Stimulated activated CD8-positive, alpha-beta memory T cell treated with anti-CD3 and anti-CD28 coated beads, Interleukin-4, amount 100 ng/mL, for 48 hours (primary cell): ENCODE measurements at places on chromosomes 13 and 19.

- DNase-seq: peak; percentile 76
These were observed 1.1 kb downstream of the KEAP1 start for GRCh38 chr19:10501971-10502523.

- no peak for DNase-seq
These were observed 9.5 kb upstream of the SWSAP1 start for GRCh38 chr19:11364935-11365334.

DNA sequence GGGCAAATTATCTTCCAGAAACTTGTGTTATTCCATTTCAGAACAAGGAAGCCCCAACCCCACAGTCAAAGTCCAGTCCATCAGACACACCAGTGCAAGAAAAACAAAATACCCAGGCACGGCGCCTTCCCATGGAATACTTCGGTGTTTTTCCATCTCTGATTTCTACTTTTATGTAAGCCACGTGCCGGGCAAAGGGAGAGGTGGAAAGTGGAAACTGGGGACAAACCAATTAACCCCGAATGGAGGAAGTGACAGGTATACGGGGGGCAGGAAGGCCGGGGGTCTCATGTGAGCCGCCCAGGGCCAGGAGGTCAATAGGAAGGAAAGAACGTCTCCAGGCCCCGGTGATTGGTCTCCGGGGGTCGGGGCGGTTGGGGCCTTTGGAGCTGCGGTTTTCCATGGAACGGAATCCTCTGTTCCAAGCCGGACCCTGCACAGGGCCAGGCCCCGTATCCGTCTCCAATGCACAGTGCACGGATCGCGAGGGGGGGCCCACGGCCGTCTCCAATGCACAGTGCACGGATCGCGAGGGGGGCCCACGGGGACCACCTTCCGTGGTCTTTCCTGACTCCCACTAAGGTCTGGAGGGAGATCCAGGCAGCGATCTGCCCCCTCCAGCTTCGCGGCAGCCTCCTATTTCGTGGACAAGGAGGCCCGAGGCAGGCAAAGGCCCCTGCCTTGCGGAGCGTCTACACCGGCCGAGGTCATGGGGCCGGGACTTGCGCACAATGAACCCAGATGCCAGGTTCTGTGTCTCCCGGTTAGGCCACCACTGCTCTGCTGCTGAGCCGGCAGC lies 79.7 kb downstream of the GADD45B start:
- DNase-seq: no peak

GRCh38 chr13:110454227-110454859 lies 107.2 kb downstream of the RAB20 start:
- DNase-seq: no peak

DNA sequence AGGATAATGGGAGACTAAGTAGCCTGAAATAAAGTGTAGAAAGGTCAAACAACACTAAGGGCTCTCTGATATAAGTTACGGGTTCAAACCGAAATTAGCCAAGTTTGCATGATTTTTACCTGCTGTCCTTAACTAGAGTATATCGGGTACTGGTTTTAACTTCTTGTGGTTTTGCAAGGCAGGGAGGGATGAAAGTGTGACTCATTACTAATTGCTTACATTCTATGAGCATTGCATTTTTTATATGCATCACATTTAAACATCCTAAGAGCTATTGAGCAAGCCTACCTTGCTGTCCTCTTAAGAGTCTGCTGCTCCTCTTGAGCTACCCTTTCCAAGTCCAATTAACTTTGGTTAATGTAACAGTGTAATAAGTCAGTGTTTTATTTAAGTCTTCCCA lies 415.4 kb downstream of the SLITRK5 start:
- DNase-seq: no peak

DNA sequence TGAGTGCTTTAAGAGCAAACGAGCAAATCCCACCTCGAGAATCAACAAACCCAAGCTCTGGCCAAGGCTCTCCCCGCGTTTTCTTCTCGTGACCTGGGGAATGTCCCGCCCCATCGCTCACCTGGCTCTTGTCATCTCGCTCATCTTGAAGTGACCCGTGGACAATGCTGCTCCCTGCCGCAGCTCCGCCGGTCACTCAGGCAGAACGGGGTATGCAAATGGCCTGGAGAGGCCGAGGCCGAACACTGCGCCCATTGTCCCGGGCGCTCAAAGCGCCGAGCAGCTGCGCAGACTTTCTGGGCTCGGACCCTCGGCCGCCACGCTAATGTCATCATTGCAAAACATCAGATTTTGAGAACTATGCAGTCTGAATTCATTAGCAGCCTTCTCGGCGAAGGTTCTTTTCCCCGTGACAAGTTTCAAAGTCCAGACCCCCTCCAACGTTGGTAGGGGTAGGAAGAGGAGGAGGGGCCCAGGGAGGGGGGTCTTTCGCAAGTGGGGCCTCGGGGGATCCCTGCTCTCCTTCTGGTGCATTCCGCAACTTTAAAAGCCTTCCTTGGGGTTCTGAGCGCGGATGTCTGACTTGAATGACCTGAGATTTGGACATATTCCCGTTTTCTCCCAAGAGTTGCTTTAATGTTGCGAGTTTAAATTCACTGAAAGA lies 39.7 kb downstream of the SOX1 start:
- DNase-seq: no peak

GRCh38 chr13:27794368-27794691 lies 2.0 kb downstream of the GSX1 start:
- DNase-seq: no peak

DNA sequence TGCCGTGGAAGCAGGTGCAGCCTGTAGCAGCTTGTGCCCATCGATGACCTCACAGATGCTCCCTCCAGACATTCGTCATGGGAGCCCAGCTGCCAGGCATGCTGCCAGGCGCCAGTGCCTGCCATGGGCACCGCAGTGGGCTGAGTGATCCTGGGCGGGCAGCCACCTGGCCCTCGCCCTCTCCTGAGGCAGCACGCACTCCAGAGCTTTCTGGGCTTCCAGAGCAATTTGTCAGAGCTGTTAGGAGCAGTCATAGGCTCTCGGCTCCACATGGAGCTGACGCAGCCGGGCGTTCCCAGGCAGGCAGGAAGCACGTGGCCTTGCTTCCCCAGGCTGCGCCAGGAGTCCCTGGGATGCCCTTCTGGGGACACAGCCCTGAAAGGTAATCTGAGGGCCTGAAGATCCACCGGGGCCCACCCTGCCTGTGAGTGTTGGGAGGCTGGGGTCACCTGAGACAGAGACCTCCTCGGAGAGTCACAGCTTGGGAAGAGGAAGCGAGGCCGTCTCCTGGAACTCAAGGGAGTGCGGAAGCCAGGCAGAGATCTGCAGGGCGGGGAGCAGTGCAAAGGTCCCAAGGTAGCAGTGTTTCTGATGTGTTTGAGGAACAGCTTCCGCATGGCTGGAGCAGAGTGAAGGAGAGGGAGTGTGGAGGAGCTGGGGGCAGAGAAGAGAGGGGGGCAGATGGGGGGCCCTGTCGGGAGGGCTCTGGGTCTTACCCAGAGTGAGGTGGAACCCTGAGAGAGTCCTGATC lies 50.6 kb downstream of the DPF1 start:
- DNase-seq: no peak

- DNase-seq: no peak
These were observed 245.3 kb downstream of the IRS2 start for GRCh38 chr13:109541081-109541480.

- DNase-seq: no peak
These were observed 377.0 kb downstream of the ITGBL1 start for GRCh38 chr13:101829484-101829883.

- no peak for DNase-seq
These were observed 65.8 kb downstream of the DGKH start for GRCh38 chr13:42114278-42114677.

GRCh38 chr13:93116809-93117208 lies 109.8 kb upstream of the GPC6 start:
- DNase-seq: no peak

DNA sequence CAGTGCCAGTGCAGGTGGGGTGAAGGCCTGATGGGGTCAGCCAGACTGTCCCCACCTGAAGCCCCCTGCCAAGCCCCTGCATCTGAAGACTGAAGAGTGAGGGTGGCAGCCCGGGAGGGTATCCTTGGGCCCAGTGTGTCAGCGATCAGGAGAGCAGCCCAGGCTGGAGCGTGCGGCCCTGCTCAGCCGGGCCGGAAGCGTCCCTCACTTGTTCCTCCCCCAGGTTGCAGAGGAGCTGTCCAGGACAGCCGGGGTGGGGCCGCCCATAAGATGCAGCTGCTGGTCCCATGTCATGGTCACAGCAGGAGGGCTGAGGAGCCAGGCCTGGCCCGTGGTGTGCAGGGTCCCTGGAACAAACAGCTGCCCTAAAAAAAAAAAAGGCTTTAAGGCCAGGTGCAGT lies 55.4 kb downstream of the KDM4B start:
- no peak for DNase-seq

DNA sequence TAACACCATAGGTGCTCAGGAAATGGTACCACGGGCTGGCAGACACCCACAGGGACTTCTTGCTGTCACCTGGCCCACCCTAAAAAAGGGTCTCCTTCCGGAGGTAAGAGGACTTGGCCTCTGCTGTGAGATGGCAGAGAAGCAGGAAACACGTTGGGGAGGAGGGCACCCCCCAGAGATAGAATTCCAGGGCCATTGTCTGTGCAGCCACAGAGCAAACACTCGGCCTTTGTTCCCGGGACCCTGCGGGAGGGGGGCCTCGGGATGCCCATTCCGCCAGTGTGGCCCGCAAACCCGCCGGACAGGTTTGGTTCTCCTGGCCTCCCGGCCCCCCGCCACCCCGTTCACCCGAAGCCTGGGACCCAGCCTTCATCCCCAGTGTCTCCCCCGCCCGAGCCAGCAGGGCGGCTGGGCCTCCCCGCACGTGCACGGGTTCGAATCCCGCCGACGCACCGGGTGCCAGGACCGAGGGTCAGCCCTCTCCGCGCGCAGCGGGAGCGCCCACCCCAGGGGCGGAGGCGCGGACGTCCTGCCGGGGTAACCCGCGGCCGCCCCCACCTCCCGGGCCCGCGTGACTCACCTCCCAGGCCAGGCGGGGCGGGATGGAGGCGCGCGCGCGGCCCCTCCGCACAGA lies 714 bp downstream of the PLPP2 start:
- DNase-seq: peak; percentile 35
